ENCODE measurements at places on chromosomes 7 and 10. TPM values are rescaled to one million over a fixed set of nuclear protein-coding genes. Genes with fewer than 3 reads are reported as not detected.

DNA sequence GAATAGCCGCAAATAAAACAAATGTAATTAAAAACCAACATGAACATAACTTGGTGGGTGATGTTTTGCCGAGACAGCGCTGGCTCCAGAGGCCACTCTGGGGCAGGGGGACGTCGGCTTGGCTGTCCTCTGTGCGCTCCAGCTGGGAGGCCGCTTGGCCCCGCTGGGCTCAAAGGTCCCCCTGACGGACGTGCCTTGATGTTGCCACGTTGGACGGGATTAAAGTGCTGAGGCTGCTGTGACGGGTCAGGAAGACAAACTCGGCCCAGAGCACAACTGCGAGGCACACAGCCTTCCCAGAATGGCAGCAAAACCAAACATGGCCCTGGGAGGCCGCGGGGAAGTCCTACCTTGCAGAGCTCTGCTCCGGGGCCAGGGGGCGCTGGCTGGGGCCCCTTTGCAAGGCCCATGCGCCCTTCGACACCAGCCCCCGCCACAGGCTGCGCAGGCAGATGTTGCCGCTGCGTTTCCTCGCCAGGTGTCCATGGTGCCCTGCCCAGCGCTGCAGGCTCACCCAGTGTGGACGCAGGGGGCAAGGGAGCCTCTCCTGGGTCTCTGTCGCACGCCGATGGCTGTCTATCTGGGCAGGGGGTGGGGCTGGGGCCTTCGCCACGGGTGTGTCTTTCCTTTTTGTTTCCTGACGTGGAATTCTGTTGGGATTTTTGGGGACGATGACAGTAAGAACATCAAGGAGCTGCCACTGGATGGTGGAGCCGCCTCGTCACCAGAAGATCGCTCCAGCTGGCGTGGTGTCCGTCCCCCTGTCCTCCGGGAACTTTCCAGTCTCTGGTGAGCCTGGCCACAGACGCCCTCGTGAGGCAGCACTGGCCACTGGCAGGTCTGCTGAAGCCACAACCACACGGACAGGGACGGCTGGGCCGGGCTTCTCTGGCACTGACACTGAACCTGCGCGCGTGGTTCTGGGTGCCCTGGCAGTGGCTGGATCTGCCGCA lies 99.6 kb upstream of the DIP2C start:
- DNase-seq, result peak; percentile 36

- no peak for DNase-seq
Measured at GRCh38 chr10:94008526-94008925, 14.8 kb downstream of the PLCE1 start.

- DNase-seq, result peak; percentile 20
Measured at GRCh38 chr7:152667958-152668357, 8.0 kb downstream of the XRCC2 start.

DNA sequence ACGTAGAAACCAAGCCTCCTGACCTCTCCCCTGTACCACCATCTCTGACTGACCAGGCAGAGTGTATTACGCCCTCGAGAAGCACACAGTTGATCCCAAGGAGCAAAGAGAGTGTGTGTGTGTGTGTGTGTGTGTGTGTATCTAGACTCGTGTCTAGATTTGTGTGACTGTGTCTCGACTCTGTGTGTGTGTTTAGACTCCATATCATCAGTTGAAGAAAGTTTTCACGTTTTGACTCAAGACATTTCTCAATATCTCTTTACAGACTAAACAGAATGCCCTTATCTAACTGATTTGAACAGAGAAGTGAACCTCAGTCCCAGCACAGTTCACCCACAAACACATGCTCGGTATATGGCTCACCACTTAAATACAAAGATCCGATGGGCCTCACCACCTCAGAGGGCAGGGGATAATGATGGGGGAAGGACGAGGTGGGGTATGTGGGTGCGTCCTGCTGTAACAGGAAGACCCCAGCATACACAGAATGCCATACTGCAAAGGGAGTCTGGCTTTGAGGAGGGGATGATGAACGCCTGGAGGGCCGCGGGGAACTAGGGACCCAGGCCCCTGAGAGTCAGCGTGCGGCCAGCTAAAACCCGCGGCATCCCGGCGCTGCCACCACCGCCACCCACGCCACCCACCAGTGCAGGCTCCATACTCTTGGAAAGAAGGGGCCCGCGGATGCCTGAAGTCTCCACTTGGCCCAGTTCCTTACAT lies 780 bp downstream of the ALDH18A1 start:
- DNase-seq, result peak; percentile 21

GRCh38 chr10:114665406-114665805 lies 7.3 kb upstream of the ABLIM1 start:
- no peak for DNase-seq

CTAGE8 gene
- total RNA-seq, result 2.4 TPM

CHST12 gene
- total RNA-seq, result 0.51 TPM

DNA sequence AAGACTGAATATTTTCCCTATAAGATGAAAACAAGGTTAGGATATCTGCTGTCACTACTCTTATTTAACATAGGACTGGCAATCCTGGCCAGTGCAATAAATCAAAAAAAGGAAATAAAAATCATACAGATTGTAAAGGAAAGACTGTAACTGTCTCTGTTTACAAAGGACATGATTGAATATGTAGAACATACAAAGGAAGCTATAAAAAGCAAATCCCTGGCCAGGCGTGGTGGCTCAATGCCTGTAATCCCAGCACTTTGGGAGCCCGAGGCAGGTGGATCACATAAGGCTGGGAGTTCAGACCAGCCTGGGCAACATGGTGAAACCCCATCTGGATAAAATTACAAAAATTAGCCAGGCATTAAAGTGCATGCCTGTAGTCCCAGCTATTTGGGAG lies 15.8 kb downstream of the ZNF485 start:
- DNase-seq, result no peak

DNA sequence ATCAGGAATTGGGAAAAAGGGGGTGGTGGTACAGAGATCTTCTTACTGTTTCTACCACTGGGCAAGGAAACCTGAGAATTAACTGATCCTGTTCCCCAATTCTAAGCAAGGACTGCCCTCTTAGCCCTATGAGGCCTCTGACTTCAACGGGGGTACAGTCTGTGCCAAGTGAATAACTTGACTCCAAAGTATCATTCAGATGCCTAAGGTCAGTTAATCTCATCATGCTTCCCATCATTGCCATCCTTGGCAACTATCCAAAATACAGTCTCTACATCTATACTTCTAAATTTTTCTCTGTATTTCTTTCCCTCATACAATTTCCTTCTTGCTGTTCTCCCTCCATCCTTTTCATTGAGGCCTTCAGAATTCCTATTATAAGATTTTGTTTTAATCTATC lies 10.5 kb downstream of the PPP3CB start:
- no peak for DNase-seq

DNA sequence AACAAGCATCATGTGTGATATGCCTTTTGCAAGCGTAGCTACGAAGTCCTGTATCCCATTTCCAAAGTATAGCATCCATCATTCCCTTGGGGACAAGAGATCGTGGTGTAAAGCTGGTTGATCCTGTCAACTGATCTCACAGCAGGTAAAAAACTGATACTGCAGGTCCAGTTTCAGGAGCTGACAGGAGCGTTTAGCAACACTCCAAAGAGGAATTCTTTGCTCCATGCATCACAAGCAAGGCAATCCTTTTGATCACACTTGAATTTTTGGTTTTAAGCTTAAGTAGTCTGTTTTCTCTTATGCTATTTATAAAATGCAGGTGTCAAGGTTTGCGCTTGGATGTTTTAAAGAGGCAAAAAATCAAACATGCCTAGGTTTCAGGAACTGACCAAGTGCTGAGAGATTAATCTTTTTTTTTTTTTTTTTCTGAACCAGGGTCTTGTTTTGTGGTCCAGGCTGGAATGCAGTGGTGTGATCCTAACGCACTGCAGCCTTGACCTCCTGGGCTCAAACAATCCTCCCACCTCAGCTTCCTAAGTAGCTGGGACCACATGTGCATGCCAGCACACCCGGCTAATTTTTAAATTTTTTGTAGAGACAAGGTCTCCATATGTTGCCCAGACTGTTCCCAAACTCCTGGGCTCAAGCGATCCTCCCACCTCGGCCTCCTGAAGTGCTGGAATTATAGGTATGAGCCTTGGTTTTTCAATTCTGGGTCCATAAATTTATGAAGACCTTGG lies 1.8 kb upstream of the ZDHHC4 start:
- no peak for DNase-seq

ASIC3 gene
- total RNA-seq, result under 0.01 TPM

WDFY4 gene
- under 0.01 TPM for total RNA-seq

DNA sequence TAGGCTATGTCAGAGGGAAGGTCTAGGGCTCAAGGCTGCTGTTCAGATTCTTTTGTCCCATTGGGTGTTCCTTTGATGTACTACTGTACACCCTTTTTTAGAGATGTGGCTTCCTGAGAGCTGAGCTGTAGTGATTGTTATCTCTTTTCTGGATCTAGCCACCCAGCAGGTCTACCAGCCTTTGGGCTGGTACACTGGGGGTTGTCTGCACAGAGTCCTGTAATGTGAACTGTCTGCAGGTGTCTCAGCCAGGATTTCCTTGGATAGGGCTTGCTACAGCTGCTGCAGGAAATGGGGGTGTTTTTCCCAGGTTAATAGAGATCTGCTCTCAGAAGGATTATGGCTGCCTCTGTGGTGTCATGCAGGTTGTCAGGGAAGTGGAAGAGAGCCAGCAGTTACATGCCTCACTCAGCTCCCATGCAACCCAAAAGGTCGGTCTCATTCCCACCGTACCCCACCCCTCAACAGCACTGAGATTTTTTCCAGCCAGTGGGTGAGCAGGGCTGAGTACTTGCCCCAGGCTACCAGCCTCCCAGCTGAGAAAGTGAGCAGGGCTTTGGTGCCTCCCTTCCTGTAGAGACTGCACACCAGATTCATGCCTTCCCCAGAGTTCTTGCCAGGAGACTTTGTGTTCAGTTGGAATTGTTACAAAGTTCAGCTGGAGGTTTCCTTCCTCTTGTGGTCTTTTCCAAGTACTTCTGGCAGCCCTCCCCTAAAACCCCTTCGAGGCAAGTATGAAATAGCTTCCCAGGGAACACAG lies 63.3 kb downstream of the ZNF107 start:
- DNase-seq, result no peak

- DNase-seq, result no peak
Measured at GRCh38 chr7:105738133-105738532, 138.3 kb downstream of the ATXN7L1 start.

AGR2 gene
- total RNA-seq, result 163 TPM

DNA sequence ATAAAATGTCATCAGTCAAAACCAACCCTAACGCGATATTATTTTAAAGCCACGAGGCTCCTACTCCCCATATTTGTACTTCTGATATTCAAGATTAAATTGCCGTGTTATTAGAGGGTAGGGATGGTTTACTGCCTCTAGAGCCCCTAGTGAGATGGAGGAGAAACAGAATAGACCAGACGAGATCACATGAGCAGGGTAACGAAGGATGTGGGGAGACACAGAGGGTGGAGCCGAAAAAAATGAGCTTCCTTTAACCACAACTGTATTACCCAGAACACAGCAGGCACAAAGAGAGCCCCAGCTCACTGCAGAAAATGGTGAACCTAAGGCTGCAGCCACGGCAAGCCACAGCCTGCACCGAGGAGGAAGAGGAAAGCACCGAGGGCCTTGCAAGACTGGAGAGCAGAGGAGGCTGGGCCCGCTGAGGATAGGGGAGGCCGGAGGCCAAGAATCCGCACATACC lies 14.3 kb downstream of the ZC3HAV1 start:
- no peak for DNase-seq

GRCh38 chr10:6171881-6172695 lies 30.6 kb upstream of the PFKFB3 start:
- DNase-seq, result no peak

- peak; percentile 29 for DNase-seq
Measured at GRCh38 chr7:44131173-44132029, 8.1 kb upstream of the POLD2 start.

DPP6 gene
- total RNA-seq, result not detected

NME8 gene
- total RNA-seq, result not detected

DNA sequence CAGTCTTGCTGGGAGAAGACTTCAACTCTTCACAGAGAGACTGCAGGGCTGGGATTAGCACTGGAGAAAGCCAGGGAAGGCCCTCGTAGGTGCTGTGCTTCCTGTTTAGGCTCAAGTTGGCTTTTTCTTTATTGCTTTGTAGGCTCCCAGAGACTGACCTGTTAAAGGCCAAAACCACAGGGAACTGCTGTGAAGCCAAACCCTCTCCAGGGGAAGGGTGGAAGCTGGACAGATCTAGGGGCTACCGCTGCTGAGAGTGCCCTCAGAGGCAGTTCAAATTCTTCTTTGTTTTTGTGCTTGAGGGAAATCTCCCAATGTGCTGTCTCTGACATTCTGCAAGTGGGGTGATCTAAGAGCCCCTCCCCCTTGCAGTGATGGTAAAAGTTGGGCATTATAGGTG lies 198.4 kb downstream of the CNTNAP2 start:
- no peak for DNase-seq

- DNase-seq, result peak; percentile 65
Measured at GRCh38 chr7:43698460-43699255, 30.7 kb downstream of the COA1 start.

- peak; percentile 54 for DNase-seq
Measured at GRCh38 chr7:26091933-26092332, 60.1 kb upstream of the NFE2L3 start.

DNA sequence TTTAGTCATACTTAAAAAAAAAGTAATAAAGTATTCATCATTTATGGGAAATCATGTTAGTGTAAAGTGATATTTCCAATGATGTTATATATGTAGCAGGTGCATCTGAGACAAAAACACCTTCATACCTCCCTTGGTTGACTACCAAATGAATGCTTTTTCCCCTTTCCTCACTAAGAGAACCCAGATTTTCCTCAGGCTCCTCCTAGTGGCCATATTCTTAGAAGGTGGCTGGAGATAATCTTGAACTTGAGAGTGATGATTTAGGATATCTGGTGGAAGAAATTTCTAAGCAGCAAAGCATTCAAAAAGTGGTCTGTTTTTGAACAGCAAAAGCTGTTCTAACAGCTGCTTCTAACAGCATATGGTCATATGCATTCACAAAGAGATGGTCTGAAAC lies 16.8 kb upstream of the DNAH11 start:
- DNase-seq, result peak; percentile 22

GRCh38 chr10:61815496-61815895 lies 86.0 kb upstream of the ARID5B start:
- no peak for DNase-seq

GRCh38 chr7:77184463-77184862 lies 15.2 kb downstream of the FGL2 start:
- no peak for DNase-seq

- no peak for DNase-seq
Measured at GRCh38 chr7:30027740-30028215, 434 bp upstream of the PLEKHA8 start.

TDRD1 gene
- 2.1 TPM for total RNA-seq

DNA sequence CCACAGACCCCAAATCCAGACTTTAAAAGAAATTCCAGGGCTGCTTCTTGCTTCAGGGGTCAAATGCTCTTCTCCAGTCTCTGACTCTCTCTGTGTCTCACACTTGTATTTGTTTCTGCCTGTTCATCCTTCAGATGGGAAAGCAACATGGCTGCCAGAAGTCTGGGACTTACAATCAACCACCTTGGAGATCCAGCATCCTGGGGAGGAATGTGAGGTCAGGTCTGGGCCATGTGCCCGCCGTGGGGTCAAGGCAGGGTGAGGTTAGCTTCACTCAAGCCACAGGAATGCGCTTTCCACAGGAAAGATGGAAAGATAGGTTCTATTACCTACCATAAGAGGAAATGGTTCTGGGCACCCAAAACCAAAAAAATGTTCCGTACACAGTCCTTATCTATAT lies 34.3 kb upstream of the NPVF start:
- DNase-seq, result peak; percentile 26

All from bronchial epithelial cell (primary cell).